Foreskin keratinocyte (primary cell): ENCODE measurements at places on chromosomes 2 and 18.

GRCh38 chr18:3982541-3982940, 472.6 kb downstream of the DLGAP1 start:
- DNase-seq = peak; percentile 26

DNA sequence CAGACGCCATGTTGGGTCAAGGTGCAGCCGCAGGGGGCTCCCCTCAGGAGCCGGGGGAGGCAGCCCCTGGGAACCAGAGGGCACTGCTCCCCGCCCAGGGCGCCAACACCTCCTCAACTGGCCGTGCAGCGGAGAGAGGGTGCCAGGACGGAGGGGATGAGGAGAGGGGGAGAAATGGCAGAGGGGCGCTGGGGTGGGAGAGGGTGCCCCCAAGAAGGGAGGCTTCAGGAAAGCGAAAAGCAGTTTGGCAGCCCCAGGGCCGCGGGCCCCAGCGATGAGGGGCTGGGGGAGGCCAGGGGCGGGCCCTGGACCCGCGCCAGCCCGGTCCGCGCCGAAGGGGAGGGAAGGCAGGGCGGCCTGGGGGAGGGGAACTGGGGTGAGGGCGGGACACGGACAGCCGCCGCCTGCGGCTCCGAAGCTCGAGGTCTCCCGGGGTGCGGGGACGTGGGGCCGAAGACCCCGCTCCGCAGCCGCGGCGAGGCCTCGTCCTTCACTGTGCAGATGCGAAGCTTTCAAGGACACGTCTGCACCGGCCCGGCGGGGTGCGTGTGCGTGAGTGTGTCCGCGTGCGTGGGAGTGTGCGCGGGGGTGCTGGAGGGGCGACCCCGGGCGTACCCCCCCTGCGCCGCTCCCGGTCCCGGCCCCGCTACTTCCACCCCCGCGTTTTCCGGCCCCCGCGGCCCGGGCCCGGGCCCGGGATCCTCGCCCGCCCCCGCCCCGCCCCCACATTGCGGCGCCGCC, 1.4 kb downstream of the DNMT3A start:
- no peak for DNase-seq

- DNase-seq = peak; percentile 76
Measured at GRCh38 chr18:61546590-61546989, 213.4 kb downstream of the CDH20 start.

GRCh38 chr2:208595386-208596275, 189.0 kb downstream of the PTH2R start:
- peak; percentile 2 for DNase-seq

DNA sequence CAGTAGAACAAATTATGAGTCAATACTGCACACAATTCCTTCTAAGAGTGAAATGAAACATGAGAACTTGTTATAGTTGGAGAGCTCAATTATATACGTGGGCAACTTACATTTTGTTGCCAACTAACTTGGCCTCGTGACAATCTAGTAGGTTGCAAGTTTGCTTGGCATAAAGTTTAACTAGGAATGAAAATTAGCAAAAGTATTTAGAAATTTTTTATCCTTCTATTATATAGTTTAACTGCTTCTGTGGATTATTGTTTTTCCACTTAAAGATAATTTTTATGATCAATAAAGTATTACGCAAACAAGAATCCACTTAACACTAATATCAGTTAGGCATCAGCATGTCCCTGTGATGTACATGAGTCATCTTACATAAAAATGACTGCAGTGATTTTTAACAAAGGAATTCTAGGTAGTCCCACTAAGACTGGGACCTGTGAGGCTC, 41.1 kb downstream of the FAM124B start:
- DNase-seq = no peak

GRCh38 chr2:232611559-232612218, 21.7 kb upstream of the EFHD1 start:
- DNase-seq = peak; percentile 71

DNA sequence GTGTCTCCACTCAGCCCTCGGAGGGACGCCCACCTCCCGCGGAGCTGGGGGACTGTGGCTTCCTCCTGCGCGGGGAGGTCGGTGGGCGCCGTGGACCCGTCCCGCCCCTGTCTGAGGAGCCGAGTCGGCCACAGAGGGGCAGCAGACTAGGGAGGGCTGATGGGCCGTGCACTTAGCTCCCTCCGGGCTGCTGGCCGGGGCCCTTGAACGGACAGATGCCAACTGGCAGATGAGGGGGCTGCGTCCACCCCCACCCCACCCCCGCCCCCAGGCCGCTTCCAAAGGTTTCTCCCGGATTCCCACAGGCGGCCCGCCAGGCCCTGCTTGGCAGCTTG, 10.4 kb upstream of the UBE2F start:
- no peak for DNase-seq

DNA sequence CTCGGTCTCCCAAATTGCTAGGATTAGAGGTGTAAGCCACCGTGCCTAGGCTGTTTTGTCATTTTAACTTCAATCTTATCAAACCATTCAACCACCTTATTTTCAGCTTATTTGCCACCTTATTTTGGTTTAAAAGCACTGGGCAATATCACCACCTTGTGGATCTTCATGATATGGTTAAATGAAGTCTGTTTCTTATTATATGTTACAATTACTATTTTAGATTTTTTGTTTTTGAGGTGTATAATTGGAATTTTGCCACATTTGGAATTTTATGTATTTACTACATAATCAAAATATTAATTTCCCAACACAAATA, 43.8 kb upstream of the SCN9A start:
- DNase-seq = no peak

DNA sequence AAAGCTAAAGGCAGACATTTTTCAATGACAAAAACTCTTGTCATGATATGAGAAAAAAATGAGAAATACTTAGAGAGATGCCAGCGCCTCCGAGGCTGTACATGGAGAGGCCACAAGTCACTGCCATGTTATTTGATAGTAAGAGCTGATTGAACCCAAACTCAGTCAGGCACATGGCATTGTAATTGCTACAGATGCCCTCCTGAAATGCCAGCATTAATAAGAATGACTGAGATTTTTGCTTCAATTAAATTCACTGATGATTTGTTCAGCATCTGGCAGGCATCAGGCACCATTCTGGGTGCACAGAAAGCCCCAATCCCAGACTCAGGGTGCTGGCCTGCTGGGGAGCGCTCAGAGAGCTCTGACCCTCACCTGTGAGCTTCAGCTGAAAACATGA, 129.0 kb upstream of the PXDN start:
- DNase-seq = no peak

GRCh38 chr18:44938720-44939665, 258.3 kb downstream of the SETBP1 start:
- DNase-seq = peak; percentile 52
